ENCODE measurements at places on chromosomes 4 and X.

DNA sequence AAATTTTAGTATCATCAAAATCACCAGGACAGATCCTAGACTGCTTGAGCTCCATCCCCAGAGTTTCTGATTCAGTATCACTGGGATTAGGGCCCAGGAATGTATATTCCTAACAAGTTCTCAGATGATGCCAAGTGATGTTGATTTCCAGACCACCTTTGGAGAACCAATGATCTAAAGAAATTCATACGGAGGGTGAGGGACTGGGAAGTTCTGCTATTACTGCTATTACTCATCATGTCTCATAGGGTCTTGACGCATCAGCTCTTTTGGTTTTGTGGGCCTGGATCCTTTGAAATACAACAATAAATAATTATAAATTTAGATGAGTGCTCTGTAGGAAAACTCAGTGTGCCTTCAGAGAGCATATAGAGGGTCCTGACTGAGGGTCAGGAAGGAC is 59.8 kb upstream of the LGI2 start:
- DNase-seq, result no peak

GRCh38 chr4:665381-665750 is 8.7 kb downstream of the ATP5ME start:
- no peak for DNase-seq

GRCh38 chr4:118765399-118765798 is 70.5 kb downstream of the SEC24D start:
- DNase-seq, result no peak

DNA sequence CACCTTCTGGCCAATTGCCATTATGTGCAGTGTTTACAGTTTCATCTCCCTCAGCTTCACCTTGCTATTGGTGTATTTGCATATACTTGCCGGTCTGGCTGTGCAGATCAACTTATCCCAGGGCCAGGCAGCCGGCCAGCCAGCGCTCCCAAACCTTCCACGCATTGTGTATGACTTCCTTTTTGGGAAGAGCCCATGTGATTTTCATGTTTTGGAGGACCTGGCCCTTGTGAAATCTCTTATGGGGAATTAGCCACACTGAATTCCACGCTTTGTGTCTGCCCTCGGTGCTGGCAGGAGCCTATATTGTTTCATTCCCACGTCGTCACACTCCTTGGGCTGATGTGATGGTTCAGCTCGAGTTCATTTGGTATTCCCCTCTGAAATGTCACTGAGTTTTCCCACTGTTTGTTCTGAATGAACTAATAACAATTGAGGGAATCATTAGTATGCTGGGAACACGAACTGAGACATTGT is 6.0 kb upstream of the PDLIM3 start:
- DNase-seq, result no peak

GRCh38 chr4:98746530-98746929 is 88.1 kb upstream of the TSPAN5 start:
- DNase-seq, result no peak

GRCh38 chrX:76109654-76110053 is 63.2 kb upstream of the PBDC1 start:
- DNase-seq, result no peak

DNA sequence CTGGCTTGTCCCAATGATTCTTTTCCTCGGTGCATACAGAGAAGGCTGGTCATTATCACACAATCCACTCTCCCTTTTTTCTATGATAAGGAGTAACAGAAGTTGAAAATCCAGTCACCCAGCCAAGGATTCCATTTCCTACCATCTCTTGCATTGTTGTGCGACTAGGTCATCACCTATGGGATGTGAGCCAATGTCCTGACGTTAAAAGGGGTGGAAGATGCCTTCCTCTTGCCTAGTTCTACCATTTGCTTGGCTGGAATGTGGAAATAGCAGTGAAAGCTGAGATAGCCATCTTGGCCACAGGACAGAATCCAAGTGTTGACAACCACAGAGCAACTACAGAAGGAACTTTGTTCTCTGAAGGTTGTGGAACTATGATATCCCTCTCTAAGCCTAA is 132.2 kb upstream of the KIT start:
- DNase-seq, result no peak

DNA sequence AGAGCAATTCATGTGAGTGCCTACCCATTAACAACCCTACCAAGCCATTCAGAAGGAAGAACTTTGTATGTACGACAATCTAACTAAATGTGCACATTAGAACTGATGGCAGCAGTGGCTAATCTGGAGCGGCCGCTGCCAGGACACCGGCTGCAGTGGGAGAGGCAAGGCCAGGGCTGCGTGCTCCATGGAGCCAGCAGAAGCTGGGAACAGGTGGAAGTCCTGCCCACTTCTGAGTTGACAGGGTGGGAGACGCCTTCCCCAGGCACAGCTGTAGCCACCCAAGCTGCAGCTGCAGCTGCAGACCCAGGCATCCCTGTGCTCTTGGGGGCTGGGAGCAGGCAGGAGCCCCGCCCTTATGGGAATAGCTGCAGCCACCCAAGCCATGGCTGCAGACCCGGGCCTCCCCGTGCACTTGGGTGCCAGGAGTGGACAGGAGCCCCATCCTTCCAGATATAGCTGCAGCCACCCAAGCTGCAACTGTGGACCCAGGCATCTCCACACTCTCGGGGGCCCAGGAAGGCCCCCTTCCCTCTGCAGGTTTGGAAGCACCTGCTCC is 79.1 kb upstream of the DDX60 start:
- DNase-seq, result no peak

DNA sequence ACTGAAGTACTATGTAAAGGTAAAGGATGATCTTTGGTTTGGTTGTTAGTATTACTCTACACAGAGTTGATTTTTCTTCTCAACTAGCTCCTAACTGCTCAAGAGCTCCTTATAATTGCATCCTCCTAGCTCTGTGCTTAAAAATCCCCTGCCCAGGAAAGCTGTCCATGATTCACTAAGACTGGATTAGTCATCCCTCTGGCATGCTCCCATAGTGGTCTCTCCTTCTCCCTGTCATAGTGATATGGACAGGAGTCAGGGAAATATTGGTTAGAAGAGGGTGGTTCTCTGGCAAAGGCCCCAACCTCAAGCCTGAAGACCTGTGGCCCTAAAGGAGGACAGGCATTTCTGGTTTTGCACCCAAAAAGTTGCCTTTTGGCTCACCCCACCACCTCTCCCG is 242.3 kb upstream of the KCNIP4 start:
- no peak for DNase-seq

GRCh38 chrX:109596015-109596414 is 29.0 kb downstream of the KCNE5 start:
- no peak for DNase-seq

GRCh38 chr4:85086721-85087120 is 120.2 kb upstream of the WDFY3 start:
- no peak for DNase-seq

DNA sequence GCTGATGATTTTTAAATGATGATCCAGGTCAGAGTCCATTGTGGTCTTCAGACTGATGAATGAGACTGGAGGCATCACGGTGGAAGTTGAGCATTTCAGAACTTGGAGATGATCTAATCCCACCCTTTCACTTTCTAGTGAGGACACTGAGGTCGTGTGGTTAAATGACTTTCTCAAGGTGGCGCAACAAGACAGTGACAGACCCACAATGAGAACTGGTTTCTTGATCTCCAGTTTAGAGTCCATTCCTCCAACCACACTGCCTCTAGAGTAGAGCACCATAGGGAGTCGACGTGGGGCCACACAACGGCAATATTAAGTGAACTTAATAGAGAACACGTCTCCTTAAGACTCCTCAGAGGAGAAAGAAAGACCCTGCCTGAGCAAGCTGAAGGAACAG is 381.0 kb downstream of the UNC5C start:
- no peak for DNase-seq

DNA sequence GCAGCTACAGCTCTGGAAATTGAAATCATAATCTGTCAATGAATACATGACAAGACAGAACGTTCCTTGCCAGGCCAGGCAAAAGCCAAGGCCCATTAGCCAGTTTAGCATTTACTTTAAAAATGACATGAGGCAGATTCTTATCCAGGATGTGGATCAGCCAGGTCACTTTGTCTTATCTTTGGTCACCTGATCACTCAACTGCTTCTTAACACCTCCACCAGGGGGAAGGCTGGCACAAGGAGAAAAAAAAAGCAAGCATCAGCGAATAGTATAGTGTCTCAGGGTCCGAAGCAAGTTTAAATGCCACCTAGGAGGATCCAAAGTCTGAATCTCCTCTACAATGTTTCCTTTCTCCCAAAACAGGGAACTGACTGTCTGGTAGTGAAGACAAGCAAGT is 18.8 kb downstream of the ATP1B4 start:
- DNase-seq, result no peak

- DNase-seq, result no peak
Measured at GRCh38 chr4:74018116-74018515, 19.6 kb upstream of the CXCL5 start.

DNA sequence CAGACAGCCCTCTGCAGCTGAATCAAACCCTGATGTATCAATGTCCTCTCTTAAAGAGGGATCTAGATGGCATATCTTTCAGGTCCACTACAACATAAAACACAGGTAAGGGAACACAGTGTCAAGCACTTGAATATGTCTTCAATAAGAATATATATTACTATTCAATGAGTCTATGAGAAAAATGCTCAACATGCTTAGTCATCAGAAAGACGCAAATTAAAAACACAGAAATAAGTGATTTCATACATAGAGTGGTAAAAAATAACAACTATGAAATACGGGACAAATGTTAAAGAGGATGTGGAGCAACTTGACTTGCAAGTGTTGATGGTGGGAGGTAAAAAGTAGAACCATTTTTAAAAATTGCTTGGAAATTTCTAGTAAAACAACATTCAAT is 544.6 kb upstream of the HS3ST1 start:
- no peak for DNase-seq

- DNase-seq, result no peak
Measured at GRCh38 chr4:27154706-27155105, 294.1 kb downstream of the STIM2 start.

GRCh38 chr4:150510176-150510865 is 71.6 kb upstream of the MAB21L2 start:
- no peak for DNase-seq

- no peak for DNase-seq
Measured at GRCh38 chr4:23305026-23305425, 584.8 kb downstream of the PPARGC1A start.

DNA sequence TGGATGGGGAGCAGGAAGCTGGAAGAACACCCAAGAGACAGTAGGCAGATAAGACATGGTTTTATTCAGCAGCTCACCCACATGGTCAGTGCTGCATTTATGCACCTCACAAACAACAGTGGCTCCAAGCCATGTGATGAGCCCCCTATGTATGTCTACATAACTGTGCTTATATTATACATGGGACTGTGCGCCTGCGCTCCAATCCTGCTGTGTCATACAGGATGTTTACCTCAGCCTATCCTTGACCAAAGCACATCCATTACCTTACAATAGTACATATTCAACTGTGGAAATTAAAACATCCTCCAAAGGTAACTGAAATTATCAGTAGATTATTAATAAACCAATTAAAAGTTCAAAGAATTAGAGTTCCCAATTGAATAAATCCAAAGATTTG is 44.1 kb upstream of the SGMS2 start:
- DNase-seq, result no peak

- no peak for DNase-seq
Measured at GRCh38 chr4:104575278-104575677, 80.6 kb upstream of the CXXC4 start.

GRCh38 chr4:104726002-104726401 is 231.3 kb upstream of the CXXC4 start:
- DNase-seq, result no peak

DNA sequence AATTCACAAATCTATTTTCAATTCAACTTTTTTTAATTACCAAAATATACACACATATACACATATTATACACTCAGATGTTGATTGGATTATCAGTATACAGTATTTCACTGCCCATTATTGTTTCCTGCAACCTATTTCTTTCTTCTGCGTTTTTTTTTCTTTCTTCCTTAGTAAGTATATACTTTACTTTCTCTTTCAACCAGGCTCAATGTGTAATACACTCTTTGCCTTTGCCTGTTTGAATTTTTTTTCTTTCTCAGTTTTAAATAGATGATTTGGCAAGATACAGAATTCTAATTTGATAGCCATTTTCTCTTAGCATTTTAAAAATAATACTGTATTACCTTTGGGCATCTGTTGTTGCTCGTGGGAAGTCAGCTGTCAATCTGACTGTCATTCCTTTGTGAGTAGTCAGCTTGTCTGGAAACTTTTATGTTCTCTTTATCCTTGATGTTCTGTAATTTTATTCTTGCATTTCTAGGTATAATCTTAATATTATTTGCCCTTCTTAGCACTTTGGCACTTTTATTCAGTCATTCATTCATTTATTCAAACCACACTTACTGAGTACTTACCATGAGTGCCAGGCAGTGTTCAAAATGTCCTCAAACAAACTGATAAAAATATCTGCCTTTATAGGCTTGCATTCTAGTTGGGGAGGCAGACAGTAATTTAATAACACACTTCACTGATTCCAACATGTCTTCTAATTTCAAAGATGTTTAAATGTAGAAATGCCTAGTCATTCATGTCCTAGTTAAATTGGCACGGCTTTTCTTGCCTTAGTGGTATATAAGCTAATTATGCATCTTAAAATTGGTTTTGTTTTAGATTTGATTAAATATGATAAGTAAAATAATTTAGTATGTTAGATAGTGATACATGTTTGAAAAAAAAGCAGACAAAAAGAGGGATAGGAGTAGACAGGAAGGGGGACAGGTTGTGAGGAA is 3.7 kb downstream of the USP38 start:
- DNase-seq, result no peak

DNA sequence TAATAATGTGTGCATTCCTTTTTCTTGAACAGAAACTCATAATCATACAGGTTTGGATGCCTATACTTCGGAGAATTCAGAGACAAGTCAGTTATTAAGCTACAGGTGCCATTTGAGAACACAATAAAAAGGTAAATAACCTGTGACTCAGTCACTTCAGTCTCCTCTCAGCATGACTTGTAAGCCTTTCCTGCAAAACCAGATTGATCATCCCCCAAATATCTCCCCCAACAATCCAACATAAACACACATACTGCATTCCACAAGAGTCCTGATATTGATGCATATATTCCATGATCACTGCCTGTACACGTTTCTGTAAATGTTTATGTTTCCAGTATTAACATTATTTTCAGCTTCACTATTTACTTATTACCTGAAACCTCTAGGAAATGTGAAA is 110.8 kb downstream of the PWWP3B start:
- no peak for DNase-seq

- no peak for DNase-seq
Measured at GRCh38 chr4:107897823-107898222, 33.5 kb upstream of the CYP2U1 start.

- DNase-seq, result no peak
Measured at GRCh38 chr4:45554423-45554822, 569.4 kb downstream of the GABRG1 start.

GRCh38 chr4:140302151-140302859 is 71.1 kb upstream of the SCOC start:
- DNase-seq, result no peak

GRCh38 chr4:11069083-11069482 is 359.6 kb downstream of the HS3ST1 start:
- no peak for DNase-seq

Data from activated T-cell treated with anti-CD3 and anti-CD28 coated beads for 4 hours (primary cell).